GM18507 (cell line): ENCODE measurements at places on chromosomes 5 and 9.

DNA sequence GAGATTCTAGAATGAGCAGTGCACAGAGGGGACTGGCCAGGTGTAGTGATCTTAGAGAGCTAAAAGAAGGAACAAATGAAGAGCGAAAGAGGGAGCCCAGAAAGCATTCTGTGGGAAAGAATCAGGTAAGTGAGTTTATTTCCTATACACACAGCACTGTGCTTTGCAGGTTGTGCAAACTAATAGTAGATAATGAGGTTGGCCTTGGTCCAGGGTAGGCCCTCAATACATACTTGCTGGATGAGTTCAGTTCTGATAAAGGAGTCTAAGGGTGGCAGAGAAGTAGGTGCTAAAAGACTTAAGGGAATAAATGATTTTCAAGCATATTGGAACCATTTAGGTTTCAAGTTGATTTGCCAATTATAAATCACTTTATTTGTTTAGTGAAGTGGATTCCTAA, 122.0 kb downstream of the NPR3 start:
- DNase-seq = no peak

GRCh38 chr9:17589771-17590170, 10.9 kb downstream of the SH3GL2 start:
- no peak for DNase-seq

DNA sequence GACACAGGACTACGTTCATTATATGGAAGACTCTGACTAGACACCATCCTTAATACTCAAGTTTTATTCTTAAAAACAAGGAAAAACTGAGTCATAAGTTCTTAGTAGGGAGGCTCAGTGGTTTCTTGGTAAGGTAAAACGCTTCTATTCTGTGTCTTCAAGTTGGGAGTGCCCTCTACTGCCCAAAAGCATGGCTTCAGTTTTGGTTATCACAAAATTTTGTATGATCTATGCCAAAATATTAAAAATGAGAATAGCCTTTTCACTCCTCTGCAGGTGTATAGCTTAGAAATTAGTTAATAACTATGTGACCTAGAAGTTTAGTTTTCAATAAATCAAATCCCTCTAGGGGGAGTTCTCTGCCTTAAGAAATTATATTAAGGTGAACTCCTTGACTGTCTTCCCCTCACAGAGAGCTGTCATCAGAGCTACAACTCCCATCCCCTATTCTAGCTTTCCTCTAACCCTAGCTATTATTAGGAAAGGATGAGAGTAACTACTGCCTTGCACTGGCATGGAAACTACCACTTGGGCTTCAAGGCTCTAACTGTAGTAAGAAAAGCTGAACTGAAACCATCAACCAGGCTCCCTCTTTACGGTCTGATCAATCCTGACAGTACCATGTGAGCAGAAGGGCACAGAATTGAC, 189.7 kb downstream of the GNAQ start:
- no peak for DNase-seq

- no peak for DNase-seq
Observed at GRCh38 chr5:36606428-36607113, at the start of gene SLC1A3. TSS of gene SLC1A3 (plus strand) at chr5:36606606. CDS start at chr5:36608424, 1,818 bp downstream.

- DNase-seq = no peak
Observed at GRCh38 chr5:151642472-151643140, 44.1 kb downstream of the SPARC start.

GRCh38 chr5:1409381-1410110, 35.7 kb downstream of the SLC6A3 start:
- DNase-seq = no peak

DNA sequence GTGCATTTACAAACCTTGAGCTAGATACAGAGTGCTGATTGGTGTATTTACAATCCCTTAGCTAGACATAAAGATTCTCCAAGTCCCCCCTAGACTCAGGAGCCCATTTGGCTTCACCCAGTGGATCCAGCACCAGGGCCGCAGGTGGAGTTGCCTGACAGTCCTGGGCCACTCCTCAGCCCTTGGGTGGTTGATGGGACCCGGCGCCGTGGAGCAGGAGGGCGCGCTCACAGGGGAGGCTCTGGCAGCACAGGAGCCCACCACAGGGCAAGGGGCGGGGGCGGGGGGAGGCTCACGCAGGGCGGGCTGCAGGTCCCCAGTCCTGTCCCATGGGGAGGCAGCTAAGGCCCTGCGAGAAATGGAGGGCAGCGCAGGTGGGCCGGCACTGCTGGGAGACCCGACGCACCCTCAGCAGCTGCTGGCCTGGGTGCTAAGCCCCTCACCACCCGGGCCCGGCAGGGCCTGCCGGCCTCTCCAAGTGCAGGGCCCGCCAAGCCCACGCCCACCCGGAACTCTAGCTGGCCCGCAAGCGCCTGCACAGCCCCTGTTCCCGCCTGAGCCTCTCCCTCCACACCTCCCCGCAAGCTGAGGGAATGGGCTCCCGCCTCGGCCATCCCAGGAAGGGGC, 613.5 kb downstream of the TLE4 start:
- DNase-seq = no peak

GRCh38 chr9:114756920-114757319, 48.9 kb downstream of the TNFSF15 start:
- no peak for DNase-seq

DNA sequence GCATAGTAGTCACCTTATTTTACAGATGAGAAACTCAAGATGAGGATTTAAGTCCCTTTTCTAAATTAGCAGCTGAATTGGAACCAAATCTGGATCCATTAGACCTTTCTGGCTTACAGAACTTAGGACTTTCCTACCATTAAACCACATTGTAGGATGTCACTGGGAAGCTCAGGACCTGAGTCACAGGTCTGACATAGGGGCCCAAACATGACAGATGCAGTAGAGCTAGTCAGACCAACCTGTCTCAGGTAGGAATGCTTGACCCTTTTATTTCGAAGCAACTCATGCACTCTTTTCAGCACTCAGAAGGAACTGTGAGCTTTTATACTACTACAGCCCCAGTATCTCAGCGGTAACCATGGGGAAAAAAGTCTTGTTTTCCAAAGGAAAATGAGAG, 2.6 kb downstream of the RAB24 start:
- DNase-seq = no peak

DNA sequence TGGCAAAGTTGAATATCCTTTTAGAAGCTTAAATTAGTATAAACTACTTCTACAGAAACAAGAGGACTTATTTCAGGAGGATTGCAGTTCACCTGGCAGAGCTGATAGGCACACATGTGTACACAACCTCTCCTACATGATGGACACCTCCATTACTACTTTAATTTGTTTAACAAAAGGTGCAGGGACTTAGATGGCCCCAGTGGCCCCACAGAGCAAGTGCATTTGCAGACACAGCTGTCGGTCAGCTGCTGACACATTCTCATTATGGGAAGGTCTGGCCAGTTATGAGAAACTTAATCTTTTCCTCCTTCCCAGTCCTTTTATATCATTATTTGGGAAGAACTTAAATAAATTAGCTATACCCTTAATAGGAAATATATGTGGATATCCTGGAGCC, 28.3 kb downstream of the TDRD7 start:
- no peak for DNase-seq

- no peak for DNase-seq
Observed at GRCh38 chr5:159759791-159760290, 156.4 kb upstream of the ADRA1B start.

DNA sequence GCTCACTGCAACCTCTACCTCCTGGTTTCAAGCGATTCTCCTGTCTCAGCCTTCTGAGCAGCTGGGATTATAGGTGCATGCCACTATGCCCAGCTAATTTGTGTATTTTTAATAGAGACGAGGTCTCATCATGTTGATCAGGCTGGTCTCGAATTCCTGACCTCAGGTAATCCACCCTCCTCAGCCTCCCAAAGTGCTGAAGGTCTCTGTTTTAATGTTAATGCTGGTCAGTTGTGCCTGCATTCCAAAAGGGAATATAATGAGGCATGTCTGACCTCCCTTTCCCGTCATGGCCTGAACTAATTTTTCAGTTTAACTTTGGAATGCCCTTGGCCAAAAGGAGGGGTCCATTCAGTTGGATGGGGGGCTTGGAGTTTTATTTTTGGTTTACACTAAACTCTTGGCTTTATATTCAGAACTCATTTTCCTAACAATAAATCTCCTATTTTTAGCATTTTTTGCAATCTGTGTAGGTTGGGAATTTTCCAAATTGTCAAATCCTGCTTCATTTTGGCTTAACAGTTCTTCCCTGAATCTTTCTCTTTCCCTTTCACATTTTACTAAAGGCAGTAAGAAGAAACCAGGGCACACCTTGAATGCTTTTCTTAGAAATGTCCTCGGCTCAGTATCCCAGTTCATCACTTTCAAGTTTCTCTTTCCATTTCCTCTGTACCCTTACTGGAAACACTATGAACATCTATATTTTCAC, 1175.5 kb downstream of the MAT2B start:
- DNase-seq = no peak

GRCh38 chr5:44807269-44807668, 1.5 kb upstream of the MRPS30 start:
- DNase-seq = no peak

- no peak for DNase-seq
Observed at GRCh38 chr5:151357792-151358191, 10.4 kb upstream of the SLC36A2 start.

DNA sequence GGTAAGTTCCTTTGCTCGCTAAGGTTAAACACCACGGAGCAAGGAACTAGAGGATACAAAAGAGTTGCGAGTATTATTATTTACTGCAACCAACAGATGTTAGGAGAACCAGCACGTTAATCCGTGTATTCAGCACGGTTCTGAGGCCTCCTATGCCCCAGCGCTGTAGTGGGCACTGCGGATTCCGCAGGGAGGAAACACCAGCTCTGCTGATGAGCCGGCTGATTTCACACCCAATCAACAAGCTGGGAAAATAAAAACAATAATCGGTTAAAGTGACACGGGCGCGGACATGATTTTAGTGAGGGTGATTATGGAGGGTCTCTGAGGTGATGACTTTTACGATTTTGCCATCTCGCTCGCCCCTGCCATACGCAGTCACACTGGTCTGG, 702 bp upstream of the PRELID2 start:
- DNase-seq = no peak

DNA sequence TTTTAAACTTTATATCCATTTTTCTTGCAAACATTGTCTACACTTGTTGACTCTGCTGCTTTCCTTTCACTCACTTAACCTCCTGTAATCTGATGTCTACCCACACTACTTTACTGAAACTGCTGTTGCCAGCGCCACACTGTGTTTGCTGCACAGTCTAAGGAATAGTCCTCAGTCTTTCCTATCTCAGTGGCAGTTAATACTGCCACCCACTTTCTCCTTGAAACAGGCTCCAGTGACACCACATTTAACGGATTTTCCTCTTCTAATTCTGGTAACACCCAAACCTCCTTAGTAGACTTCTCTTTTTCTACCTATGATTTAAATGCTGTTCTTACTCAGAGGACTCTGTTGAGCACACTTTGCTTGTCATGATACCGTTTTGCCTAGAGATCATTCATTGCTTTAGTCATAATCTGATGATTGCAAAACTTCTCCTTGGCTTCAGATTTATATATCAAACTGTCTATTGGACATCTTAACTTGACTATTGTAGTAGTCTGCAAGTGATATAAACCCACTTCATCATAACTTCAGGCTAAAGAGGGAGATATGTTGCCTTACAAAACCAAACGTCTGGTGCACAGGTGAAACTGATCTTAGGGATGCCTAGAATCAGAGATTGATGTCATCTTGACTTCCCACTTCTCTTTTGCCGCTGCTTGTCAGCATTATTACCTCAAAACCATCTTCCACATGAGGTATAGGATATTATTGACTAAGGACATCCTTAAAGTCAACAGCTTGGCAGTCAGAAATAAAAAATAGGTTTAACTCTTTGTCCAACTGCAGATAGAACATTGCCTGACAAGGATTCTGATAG, 94.1 kb downstream of the CDC42SE2 start:
- DNase-seq = no peak

DNA sequence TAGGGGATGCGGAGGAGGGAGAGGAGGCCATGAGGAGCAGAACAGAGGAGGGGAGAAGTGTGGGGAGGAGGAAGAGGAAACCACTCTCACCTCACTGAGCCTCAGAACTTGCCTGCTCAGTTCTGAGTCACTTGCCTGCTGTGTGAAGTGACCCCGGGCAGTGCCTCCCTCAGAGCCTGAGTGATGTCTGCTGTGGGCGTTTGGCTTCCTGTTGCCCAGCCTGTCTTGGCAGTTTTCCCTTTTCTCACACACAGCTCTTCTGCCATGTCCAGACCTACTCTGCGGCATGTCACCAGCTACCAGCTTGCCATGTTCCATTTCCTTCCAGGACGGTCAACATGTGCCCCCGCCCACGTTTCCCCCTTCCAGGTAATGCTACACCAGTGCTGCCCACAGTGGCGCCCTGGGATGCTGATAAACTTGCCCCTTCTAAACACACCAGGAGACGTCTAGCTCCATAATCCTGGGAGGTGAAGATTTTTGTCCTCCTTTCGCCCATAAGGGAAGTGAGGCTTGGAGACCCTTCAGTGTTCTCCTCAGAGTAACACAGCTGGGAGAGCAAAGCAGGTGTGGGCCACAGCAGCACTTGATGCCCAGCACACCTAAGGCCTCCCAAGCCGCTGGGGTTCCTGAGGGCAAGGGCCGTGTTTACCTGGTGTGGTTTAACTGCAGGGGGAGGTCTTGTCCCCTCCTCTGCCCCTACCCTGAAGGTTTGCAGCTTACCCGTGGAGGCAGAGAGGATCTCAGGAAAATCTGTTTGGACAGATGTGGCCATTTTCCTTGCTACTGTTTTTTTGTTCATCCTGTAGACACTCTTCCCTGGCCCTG, 63.8 kb upstream of the RNF130 start:
- DNase-seq = no peak

- DNase-seq = no peak
Observed at GRCh38 chr9:117757561-117758190, 53.5 kb downstream of the TLR4 start.

DNA sequence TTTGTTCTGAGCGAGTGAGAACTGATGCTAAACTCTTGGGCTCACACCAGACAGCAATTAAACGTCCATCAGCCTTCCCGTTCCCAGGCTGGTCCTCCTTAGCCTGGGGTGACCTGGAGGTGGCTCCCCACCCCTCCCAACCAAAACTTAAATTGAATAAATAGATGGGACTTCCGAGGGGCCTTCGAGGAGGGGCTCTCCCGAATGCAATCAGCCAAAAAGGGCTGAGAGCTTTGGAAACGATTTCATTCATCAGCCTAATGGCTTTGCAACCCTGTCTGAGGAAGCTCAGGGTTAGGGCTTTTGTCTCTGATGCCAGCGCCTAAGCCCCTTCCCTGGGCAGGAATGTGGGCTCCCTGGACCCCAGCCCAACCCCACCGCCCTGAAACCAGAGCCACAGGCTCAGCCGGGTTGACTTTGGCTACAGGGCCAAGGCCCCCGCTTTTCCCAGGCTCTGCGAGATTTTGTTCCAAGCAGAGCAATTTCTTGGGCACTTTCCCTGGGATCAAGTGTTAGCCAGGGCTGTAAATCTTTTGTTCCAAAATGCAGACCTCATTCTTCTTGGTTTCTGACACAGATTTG, 29.2 kb downstream of the LHX3 start:
- DNase-seq = no peak
